ENCODE measurements at places on chromosomes 2 and 18.

DNA sequence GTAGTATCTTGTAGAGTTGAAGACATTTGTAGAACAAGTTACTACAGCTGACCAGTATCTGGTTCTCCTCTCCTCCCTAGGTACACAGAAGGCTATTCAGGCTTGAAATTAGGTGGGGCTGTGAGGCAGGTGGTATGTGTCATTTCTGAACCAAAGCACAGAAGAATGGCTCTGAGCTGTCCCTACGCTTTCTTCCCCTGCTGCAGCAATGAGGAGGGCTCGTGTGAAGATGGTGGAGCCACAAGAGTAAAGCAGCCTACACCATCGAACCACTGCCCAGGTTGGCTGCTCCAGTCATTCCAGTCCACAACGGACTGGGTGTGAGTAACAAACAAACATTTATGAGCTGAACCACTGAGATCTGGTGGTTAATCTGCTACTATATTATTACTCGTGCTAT, 148.9 kb downstream of the DTNB start:
- no peak overlapping the region for H3K27ac ChIP-seq
- no peaks in the 10 kb centered on the region for H3K27me3 ChIP-seq
- no peaks in the 10 kb centered on the region for H3K36me3 ChIP-seq
- H3K4me1 ChIP-seq, result peaks cover 6% of the 10 kb centered on the region
- no peak for DNase-seq

DNA sequence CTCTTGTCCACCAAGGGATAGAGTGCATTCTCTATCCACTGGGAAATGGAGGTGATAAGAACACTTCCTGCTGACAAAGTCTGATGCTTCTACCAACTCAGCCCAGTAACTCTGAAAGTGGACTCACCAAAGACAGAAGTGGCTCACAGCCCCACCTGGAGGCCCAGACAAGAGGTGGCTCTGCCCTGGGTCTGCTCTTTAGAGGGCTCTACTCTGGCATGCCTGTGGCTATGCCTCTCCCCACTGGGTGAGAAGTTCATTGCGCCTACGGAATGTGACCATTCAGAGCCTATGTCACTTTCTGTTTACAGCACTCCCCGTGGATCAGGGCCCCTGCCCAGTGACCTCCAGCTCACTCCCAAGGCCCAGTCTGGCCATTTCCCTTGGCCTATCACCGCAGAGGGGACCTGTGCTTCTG, 13.5 kb upstream of the XDH start:
- H3K27me3 ChIP-seq, result no peaks in the 10 kb centered on the region
- H3K4me3 ChIP-seq, result no peak overlapping the region
- peaks cover 16% of the 10 kb centered on the region for H3K4me1 ChIP-seq
- DNase-seq, result peak; percentile 11
- no peaks in the 10 kb centered on the region for H3K36me3 ChIP-seq

- peaks cover 14% of the 10 kb centered on the region for H3K4me1 ChIP-seq
- H3K4me3 ChIP-seq, result peak overlapping the region; percentile 95
- H3K36me3 ChIP-seq, result peaks cover 2% of the 10 kb centered on the region
- peak overlapping the region; percentile 100 for H3K27ac ChIP-seq
- peak; percentile 62 for DNase-seq
Measured at GRCh38 chr2:231707625-231707926, 749 bp upstream of the PTMA start.

GRCh38 chr2:10768063-10768507, 44.5 kb downstream of the PDIA6 start:
- no peak overlapping the region for H3K4me3 ChIP-seq
- no peaks in the 10 kb centered on the region for H3K4me1 ChIP-seq
- no peak for DNase-seq
- H3K27ac ChIP-seq, result no peak overlapping the region
- no peaks in the 10 kb centered on the region for H3K27me3 ChIP-seq

DNA sequence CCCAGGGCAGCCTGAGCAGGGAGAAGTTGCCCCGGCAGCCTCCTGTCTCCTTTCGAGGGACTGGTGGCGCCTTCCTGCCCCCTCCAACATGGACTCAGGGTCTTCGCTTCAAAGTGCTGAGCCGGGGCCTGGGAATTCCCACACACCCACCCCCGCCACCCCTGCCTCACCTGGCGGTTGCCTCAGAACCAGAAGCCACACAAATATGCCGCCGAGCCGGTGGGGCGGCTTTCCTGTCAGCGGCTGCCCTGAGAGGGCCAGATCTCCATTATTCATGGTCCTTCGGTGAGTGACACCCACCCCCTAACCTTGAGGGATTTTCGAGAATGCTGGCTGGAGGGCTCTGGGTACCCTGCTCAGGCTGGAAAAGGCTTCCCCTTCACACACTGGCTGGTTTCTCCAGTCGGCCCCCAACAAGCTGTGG, 71.7 kb downstream of the SMAD7 start:
- no peak overlapping the region for H3K27ac ChIP-seq
- no peaks in the 10 kb centered on the region for H3K27me3 ChIP-seq
- H3K4me1 ChIP-seq, result no peaks in the 10 kb centered on the region

GRCh38 chr2:223760838-223761502, 76.4 kb downstream of the AP1S3 start:
- no peaks in the 10 kb centered on the region for H3K36me3 ChIP-seq
- peaks cover 12% of the 10 kb centered on the region for H3K4me1 ChIP-seq
- peak; percentile 10 for DNase-seq
- H3K4me3 ChIP-seq, result no peak overlapping the region
- no peaks in the 10 kb centered on the region for H3K27me3 ChIP-seq

GRCh38 chr18:38047820-38048219, 482.2 kb upstream of the CELF4 start:
- no peak for DNase-seq
- H3K4me3 ChIP-seq, result no peak overlapping the region
- no peaks in the 10 kb centered on the region for H3K36me3 ChIP-seq
- H3K27ac ChIP-seq, result no peak overlapping the region

- H3K27ac ChIP-seq, result no peak overlapping the region
- H3K4me1 ChIP-seq, result no peaks in the 10 kb centered on the region
- H3K4me3 ChIP-seq, result no peak overlapping the region
Measured at GRCh38 chr18:75216212-75216910, 5.8 kb downstream of the TSHZ1 start.

All from MM.1S (cell line).